ENCODE measurements at places on chromosomes 13 and 19. TPM values are rescaled to one million over a fixed set of nuclear protein-coding genes. Genes with fewer than 3 reads are reported as not detected.

Gene OR7A17
- not detected for total RNA-seq

Gene ZNF723
- not detected for total RNA-seq

Gene ONECUT3
- not detected for total RNA-seq

Gene LIM2
- total RNA-seq, result not detected

Gene WTIP
- total RNA-seq, result 39.6 TPM

Gene SPACA7
- total RNA-seq, result not detected

Gene AMH
- 0.22 TPM for total RNA-seq

Gene SIGLEC7
- not detected for total RNA-seq

Gene DLEU7
- not detected for total RNA-seq

Gene RNF225
- not detected for total RNA-seq
